NCI-H526 treated with DMSO at 0.1 percent for 48 hours (cell line): ENCODE measurements at places on chromosomes 1 and 21.

- no peak for DNase-seq
These were observed 3.6 kb downstream of the C1orf216 start for GRCh38 chr1:35714921-35715567.

GRCh38 chr21:43196826-43197225 is 28.0 kb downstream of the CRYAA start:
- DNase-seq = peak; percentile 54

DNA sequence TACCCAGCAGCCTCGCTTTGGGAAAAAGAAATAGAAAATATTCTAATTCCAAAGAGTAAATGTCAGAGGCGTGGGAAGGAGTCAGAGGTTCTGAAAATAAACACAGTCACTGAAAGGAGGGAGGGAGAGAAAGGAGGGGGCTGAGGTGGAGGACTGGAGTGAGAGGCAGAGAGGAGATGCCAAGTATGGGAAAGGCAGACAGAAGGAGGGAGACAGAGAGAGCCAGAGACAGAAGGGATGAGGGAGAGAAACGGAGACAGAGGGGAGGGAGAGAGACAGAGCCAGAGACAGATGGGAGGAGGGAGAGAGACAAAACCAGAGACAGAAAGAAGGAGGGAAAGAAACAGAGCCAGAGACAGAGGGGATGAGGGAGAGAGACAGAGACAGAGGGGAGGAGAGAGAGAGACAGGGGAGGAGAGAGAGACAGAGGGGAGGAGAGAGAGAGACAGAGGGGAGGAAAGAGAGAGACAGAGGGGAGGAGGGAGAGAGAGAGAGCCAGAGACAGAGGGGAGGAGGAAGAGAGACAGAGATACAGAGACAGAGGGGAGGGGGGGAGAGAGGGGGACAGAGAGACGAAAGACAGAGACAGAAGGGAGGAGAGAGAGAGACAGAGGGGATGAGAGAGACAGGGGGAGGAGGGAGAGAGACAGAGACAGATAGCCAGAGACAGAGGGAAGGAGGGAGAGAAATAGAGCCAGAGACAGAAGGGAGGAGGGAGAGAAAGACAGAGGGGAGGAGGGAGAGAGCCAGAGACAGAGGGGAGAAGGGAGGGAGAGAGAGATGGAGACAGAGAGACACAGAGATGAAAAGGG is 525.5 kb downstream of the MATN1 start:
- no peak for DNase-seq

DNA sequence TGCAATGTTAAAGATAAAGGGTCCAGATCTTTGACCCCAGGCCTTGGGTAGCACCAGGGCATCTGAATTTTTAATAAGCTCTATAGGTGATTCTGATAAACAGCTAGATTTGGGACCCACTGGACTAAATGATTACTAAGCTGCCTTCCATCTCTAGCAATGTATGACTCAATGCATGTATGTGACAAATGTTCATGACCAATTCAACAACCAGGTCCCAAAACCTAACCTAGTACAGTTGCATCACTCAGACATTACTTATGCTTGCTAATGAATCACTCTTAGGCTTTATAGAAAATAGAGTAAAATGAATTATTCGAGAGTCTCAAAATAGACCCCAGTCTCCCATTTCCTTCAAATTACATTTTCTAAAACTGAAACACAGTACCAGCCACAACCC is 35.5 kb downstream of the RCAN1 start:
- DNase-seq = no peak

- DNase-seq = no peak
These were observed 39.0 kb downstream of the ZZZ3 start for GRCh38 chr1:77643456-77643855.

DNA sequence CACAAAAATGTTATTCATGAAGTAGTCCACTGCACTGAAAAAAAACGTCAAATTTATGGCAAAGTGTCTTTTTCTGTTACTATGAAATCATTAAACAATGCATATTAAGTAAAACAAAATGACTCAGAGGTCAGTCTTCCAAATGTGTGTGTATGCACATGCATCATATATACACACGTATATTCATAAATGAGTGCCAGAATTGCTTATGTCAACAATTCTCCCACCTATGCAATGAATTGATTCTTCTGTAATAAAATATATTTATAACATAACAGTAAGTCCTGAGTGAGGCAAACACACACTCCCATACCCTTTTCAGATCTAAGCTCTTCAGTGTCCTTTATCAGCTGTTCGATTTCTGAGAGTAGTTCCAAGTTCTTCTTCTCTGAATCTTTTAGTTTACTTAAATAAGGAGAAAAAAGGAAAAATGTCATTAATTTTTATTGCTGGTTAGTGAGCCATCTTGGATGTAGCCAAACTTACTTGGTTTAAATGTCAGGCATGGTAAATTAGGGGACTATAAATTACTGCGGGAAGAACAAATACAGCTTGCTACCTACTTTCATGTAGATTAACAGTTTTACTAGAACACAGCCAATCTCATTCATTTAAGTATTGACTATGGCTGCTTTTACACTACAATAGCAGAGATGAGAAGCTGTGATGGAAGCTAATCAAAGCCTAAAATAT is 131.9 kb downstream of the COQ8A start:
- no peak for DNase-seq

DNA sequence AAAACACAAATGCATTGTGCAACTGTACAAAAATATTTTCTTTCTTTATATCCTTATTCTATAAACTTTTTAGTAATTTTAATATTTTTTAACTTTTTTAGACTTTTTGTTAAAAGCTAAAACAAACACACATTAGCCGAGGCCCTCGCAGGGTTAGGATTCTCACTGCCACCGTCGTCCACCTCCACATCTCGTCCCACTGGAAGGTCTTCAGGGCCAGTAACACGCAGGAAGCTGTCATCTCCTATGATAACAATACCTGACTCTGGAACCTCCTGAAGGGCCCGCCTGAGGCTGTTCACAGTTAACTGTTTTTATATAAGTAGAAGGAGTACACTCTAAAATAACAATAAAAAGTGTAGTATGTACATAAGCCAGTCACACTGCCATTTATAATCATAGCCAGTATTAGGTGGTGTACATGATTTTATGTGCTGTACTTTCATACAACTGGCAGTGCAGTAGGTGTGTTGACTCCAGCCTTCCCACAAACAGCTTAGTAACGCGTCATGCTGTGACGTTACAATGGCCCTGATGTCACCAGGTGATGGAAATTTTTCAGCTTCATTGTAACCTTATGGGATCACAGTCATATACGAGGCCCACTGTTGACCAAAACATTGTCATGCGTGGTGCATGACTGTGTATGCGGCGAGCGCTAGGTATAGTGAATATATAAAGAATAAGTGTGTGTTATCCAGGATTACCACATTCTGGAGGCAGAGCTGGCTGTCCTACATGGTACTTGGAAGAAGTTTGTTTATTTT is 8.8 kb downstream of the TFF2 start:
- DNase-seq = no peak

- no peak for DNase-seq
These were observed 3.3 kb downstream of the VWA1 start for GRCh38 chr1:1438531-1439381.

GRCh38 chr1:50108497-50109059 is at the start of gene ELAVL4:
TSS of gene ELAVL4 (plus strand) at chr1:50108920. CDS start at chr1:50109190, 270 bp downstream.
- no peak for DNase-seq

DNA sequence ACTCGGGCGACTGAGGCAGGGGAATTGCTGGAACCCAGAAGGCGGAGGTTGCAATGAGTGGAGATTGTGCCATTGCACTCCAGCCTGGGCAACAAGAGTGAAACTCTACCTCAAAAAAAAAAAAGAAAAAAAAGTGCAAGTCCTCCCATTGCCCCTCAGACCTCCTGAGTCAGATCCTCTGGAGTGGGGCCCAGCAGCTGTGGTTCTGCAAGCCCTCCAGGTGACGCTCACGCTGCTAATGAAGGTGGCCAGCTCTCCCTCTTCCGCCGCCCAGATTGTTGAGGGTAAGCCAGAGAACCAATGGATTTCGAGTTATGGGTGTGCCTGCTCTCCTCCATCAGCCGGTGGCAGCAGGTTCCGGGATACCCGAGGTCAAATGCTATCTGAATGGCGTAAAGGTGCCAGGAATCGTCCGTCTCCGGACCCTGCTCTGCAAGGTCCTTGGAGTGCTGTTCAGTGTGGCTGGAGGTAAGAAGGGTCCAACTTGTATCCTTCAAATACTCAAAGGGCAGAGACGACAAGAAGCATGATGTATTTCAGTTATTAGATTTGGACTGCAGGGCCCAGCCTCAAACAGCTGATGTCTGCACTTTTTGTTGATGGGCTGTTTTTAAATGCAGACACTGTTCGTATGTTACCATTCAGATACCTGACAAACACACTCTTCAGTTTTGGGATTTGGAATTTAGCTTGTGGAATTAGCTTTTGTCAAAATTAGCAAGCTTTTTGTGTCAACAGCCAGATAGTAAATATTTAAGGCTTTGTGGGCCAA is 17.6 kb downstream of the CLCN6 start:
- no peak for DNase-seq

DNA sequence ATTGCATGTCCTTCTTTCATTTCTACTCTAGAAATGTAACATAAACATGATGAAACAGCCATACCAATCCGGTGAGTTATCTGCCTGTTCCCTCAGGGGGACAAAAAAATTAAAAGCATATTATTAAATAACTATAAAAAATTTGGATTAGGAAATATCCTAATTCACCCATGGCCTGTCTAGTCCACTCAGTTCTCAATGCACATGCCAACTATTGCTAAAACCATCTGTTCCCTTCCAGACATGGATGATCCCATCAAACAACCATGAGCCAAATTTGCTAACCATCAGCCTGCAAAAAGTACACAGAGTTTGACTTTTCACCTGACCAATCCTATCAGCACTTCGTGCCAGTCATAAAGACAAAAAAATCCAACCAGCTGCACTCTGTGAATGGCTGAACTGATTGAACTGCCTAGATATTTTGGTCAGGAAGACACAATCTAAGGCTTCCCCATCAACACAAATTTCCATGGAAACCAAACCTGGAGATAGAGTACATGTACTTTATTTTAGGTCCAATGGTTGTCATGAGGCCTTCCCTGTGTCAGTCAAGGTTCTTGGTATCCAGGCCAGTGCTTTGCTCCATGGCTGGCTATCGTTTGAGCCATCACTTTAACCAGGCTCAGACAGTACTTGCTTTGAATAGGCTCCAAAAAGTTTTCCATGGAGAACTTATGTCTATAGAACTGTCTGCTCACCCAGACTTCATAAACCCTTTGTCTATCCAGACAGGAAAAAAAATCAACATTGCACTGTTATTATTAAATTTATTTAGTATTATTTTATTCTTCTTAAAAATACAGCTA is 570.8 kb downstream of the LTN1 start:
- DNase-seq = no peak

DNA sequence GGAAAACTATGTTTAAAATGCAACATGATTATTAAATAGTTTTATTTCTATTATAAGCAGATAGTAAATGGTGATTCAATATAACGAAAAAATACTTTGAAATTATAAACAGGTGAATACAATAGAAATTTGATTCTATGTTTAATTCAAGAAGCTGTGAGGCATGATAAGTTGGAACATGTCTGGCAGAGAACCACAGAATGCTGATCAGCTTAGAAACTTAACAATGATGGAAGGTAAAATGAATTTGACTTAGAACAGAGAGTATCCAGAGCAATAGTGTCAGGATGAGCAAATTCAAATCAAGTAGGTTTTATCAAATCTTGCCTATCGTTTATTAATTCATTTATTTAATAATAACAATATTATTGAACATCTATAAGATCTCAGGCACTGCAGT is 83.4 kb upstream of the ADGRL4 start:
- no peak for DNase-seq

DNA sequence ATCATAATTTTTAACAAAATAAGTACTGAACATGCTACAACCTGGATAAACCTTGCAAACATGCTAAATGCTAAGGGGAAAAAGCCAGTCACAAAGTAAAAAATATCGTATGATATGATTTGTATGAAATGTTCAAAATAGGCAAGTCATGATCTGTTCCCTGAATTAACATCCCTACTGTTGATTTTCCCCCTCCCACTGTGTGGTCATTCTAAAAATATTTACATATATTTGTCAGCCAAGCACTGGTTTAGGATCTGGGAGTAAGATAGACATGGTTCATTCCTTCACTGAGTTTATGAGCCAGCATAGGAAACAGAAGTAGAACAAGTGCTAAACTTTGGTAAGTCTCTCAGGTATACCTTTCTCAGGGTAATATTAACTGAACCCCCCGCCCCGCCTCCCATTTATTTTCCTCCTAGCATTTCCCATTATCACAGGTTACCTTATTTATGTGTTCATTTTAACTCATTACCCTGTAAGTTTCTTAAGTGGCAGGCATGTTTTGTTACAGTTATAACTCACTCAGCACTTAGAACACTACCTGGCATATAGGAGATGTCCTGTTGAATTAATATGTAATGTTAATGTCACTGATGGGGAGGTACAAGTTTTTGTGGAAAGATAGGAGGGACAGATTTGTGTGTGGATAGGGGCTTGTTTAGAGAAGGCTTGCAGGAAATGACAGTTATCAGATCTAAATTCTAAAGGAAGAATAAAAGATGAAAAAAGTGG is 12.3 kb downstream of the UQCRH start:
- no peak for DNase-seq

- DNase-seq = no peak
These were observed 86.4 kb downstream of the BCAR3 start for GRCh38 chr1:93595266-93595665.

DNA sequence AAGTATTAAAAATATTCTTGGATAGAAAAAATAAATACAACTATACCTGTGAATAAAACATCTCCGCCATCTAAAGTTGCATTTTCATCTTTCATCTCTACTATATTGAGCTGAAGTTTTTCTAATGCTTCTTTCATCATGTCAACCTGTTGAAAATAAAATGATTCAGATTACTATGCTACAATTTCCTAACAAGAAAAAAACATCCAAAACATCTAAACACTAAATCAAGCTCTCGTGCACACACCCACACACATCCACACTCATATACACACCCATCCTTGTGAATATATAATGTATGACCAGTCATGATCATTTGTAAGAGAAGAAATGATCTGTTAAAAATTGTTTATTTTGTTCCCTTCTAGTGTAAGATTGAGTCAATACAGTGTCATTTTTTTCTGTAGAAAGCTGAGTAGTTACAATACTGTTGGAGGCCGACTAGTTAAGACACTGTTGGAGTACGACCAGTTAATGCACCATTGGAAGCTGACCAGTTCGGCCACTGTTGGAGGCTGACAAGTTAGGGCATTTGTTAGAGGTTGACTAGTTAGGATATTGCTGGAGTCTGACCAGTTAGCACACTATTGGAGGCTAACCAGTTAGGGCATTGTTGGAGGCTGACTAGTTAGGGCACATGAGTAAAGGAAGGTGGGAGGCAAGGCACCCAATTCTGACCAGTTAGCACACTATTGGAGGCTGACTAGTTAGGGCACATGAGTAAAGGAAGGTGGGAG is 82.4 kb upstream of the BCL10 start:
- DNase-seq = no peak

DNA sequence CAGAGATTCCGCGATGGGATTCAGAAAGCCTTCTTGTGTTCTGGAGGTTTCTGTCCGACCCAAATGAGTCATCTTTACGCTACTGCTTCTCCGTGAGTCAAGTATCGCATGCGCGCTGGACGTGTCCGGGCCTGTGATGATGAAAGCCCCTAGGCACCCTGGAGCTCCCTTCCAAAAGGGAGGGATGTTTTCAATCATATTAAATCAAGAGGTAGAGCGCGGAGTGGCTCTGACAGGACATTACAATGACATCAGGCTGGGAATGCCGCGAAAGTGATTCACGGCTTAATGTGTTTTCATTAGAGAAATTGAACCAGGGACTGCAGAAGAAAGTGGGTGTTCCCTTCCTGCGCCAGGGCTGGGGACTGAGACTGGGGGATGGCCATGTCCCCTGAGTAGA is 48.5 kb downstream of the AJAP1 start:
- DNase-seq = no peak
